ENCODE measurements at places on chromosomes 13 and 19. TPM values are rescaled to one million over a fixed set of nuclear protein-coding genes. Genes with fewer than 3 reads are reported as not detected.

MAST1 gene
- polyA plus RNA-seq: 8.9 TPM

SLC8A2 gene
- 0.86 TPM for polyA plus RNA-seq

GZMM gene
- polyA plus RNA-seq: not detected

LRRC4B gene
- polyA plus RNA-seq: 2.2 TPM

DNASE2 gene
- 15.9 TPM for polyA plus RNA-seq

SIAH3 gene
- 0.13 TPM for polyA plus RNA-seq

CCDC8 gene
- polyA plus RNA-seq: 6.0 TPM

SLC10A2 gene
- polyA plus RNA-seq: not detected

GSX1 gene
- not detected for polyA plus RNA-seq

KLK6 gene
- 0.47 TPM for polyA plus RNA-seq

WASF3 gene
- 10.5 TPM for polyA plus RNA-seq

NALCN gene
- polyA plus RNA-seq: 0.50 TPM

EPS8L1 gene
- 51.2 TPM for polyA plus RNA-seq

KEAP1 gene
- polyA plus RNA-seq: 46.5 TPM

SLC1A5 gene
- polyA plus RNA-seq: 109 TPM

RNF113B gene
- 0.19 TPM for polyA plus RNA-seq

SOX21 gene
- polyA plus RNA-seq: 2.3 TPM

SYDE1 gene
- polyA plus RNA-seq: 4.1 TPM

ZNF562 gene
- 11.2 TPM for polyA plus RNA-seq

RFPL4A gene
- polyA plus RNA-seq: not detected

SARS2 gene
- polyA plus RNA-seq: 70.6 TPM

TMEM86B gene
- 1.1 TPM for polyA plus RNA-seq

GRIK5 gene
- 5.1 TPM for polyA plus RNA-seq

FDX2 gene
- 35.0 TPM for polyA plus RNA-seq

Data from GM23338 (cell line).